Activated CD8-positive, alpha-beta memory T cell treated with anti-CD3 and anti-CD28 coated beads, Interleukin-2, amount 50 U/mL, for 4 hours (primary cell): ENCODE measurements at places on chromosomes 11 and 22.

DNA sequence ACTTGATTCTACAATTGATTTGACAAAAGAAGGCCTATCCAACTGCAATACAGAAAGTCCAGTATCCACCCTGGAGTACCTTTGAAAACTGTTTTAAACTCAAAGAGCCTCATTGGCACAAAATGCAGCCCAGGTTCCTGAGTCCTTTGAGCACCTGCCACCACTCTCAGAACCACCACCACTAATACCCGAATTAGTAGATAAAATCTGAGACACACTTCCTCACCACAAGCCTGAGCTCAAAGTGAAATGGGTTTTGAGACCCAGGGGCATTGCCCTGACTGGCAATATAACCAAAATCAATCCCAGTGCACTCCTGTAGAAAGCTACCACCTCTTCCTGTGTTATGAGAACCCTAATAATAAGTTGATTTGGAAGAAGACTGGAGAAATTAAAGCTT lies 215.7 kb downstream of the CSNK2A3 start:
- no peak for DNase-seq

GRCh38 chr11:1293619-1294015 lies 15.8 kb downstream of the TOLLIP start:
- DNase-seq = peak; percentile 15

DNA sequence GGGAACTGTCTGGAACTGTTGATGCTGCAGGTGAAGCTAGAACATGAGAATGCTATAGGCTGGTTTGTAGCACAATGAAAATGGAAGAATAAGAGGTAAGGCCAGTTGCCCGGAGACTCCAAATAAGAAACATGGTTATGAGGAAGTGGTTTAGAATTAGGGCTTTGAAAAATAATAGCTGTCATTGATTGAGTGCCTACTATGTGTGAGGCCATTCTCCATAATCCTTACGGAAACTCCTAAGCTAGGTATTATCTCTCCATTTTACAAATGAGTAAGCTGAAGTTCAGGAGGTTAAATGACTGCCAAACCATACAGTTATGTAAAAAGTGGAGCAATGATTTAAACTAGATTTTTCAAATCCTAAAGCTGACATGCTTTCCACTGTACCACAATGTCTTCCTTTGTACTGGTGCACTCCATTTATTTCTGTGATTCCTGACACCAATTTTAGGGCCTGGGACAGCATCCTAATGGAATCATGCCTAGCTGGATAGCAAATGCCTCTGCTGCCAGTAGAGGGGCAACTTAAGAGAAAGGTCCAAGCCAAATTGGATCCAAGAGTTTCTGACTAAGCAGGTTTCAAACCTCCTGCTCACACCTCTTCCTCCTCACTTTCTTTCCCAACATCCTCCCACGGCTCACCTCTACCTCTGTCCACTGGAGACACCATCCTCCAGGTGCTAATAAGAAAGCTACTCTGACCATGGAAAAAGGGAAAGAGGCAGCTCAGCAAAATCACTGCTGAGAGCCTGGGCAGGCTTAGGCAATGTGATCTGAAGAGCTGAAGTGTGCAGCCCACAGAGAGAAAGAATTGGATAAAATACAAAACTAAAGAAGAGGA lies 46.9 kb upstream of the PICALM start:
- no peak for DNase-seq

GRCh38 chr11:43941257-43941994 lies 1.0 kb upstream of the C11orf96 start:
- no peak for DNase-seq

GRCh38 chr11:2382129-2382517 lies 5.0 kb downstream of the CD81 start:
- DNase-seq = no peak

- DNase-seq = no peak
Observed at GRCh38 chr11:7690648-7691047, 15.6 kb downstream of the OVCH2 start.

GRCh38 chr11:73334384-73335203 lies 26.5 kb downstream of the ARHGEF17 start:
- DNase-seq = no peak

DNA sequence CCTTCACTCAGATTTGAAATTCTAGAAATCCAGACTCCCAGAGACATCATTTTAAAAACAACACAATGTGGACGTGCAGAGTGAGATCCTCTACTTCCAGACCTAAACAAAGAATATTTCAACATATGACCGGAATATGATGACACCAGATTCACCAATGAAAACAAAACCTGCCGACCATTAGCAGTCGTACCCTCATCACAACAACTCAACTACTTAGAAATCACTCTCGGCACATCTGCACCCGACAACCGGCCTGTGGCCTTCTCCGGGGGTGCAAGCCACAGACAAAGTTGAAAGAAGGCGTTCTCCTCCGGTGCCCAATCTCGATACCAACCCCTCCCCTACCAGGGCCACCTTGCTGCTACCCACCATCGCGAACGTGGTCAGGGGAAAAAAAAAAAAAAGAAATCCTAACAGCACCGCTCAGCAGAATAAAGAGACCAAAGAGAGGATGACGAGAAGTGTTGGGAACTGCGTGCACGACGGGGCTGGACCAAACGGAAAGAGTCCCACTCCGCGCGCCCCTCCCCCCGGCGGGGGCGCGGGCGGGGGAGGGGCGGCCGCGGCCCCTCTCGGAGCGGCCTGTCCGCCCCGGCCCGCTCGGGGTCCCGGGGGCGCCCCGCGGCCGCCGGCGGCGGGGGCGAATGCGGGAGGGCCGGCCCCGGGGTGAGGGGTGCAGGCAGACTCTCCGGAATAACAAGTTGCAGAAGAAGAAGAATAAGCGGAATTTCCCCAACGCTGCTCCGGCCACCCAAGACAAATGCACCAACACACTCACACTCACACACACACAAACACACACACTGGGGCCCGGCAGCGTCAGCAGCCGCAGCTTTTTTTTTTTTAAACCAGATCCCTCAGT lies 1.7 kb downstream of the PHF21A start:
- peak; percentile 59 for DNase-seq

- no peak for DNase-seq
Observed at GRCh38 chr22:46350121-46350520, 14.6 kb downstream of the TRMU start.

DNA sequence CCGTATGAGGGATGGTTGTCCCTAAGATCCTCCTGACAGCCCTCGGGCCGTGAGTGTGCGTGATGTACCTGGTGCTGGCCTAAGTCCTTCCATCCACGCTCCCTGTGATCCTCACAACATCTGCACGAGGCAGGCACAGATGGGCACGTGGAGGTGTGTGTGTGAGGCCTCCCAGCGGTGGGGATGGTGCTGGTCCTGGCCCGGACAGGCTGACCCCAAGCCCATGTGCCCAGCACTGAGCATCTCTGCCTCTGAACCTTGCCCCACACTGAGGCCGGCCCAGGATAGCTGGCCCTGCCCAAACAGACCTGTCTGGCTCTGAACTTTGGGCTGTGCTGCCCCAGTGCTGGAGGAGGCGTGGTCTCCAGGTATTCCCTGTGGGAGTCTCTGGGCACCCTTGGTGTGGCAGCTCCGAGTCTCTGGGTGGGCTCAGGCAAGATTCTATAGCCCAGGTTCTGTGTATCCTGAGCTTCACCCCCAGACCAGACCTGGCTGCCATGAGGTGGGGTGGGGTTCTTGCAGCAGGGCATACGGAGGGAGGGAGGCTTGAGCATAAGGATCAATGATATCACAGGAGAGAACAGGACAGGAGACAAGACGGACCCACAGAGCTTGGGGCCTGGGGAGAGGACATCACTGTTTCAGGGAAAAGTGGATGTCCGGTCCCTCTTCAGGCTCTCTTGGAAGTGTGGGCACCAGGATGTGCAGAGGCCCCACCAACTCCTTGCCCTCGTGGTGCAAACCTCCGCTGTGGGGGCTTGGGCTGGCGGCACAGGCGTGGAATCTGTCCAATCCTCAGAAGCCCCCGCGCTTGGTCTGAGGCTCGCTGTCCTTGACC lies 881.8 kb downstream of the BRD1 start:
- no peak for DNase-seq

DNA sequence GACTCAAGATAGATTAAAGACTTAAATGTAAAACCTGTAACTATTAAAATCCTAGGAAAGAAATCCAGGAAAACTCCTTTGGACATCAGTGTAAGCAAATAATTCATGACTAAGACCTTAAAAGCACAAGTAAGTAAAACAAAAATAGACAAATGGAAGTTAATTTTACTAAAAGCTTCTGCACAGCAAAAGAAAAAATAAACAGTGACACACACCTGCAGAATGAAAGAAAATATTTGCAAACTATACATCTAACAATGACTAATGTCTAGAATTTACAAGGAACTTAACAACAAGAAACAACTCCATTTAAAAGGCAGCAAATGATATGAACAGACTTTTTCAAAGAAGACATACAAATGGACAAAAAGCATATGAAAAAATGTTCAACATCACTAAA lies 359.1 kb downstream of the LUZP2 start:
- DNase-seq = no peak

DNA sequence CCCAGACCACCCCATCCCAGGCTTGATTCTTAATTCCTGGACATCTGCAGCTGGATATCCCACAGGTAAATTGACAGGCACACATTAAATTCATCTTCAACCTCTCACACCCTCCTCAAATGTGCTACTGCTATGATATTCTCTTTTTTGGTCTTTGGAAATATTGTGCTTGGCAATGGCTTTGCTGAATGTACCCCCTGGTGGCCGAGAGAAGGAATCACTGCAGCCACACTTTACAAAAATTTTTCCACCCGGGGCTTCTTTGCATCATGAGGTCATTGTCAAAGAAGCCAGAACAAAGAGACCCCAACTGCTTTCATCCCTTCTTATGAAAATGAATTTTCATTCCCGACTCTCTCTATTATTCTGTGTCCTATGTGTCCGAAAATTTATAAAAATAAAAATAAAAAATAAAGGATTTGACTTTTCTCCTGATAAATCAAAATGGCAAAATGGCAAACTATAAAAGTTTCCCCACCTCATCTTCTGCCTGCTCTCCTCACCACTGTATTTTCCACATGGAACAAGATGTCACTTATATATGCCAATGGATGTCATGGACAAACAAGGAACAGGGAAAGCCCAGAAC lies 15.0 kb upstream of the CYB5R2 start:
- DNase-seq = no peak

DNA sequence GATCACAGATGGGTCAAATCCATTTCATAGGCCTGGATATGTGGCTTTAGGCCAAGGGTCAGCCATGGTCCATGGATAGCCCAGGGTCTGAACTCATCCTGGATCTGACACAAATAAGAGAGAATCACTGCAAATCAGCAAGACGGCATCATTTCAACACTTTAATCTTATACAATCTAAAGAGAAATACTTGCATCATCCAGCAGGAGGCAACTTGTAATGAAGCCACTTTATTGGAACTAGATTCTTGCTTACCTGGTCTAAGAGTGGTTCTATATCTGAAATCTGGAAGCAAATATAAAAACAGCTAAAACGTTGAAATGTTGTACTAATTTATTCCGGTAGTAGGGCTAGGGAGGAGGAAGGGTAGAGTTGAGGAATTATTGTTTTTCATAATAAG lies 870.1 kb downstream of the JRKL start:
- DNase-seq = no peak

DNA sequence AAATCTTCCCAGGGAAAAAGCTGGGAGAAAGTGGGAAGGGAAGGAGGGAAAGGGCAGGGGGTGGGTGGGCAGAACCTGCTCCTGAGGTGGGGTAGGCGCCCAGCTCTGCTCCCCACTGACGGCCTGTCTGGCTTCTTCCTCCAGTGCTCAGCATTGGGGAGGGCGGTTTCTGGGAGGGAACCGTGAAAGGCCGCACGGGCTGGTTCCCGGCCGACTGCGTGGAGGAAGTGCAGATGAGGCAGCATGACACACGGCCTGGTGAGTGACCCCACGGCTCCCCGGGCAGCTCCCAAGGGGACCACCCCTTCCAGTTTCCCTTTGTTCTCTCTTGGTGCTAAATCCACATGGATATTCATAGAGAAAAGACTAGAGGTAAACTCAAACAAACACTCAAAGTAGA lies 25.9 kb downstream of the SHANK3 start:
- no peak for DNase-seq

DNA sequence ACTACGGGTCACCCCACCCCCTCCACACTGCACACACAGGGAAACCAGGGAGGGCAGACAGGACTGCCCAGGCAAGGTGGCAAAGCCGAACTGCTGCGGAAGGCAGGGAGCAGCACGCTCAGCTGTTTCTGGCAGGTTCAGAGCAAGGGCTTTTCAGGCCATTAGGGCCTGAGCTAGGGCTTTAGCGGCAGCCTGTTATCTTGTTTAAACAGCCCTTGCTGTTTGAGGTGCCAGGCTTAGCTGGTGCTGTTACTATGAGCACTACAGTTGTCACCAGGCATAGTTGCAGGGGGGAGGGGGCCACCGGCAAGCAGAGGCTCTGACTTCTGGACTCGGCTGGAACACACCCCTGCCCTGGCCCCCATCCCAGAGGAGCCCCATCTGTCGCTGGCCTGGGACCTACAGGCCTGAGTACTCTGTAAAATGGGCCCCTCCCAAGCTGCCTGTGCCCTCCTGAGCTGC lies 34.9 kb downstream of the RSPH14 start:
- no peak for DNase-seq
